ENCODE measurements at places on chromosomes 6 and 20. TPM values are rescaled to one million over a fixed set of nuclear protein-coding genes. Genes with fewer than 3 reads are reported as not detected.
A peak's percentile ranks its signal among the peaks of the same experiment; 100 is the strongest.

DNA sequence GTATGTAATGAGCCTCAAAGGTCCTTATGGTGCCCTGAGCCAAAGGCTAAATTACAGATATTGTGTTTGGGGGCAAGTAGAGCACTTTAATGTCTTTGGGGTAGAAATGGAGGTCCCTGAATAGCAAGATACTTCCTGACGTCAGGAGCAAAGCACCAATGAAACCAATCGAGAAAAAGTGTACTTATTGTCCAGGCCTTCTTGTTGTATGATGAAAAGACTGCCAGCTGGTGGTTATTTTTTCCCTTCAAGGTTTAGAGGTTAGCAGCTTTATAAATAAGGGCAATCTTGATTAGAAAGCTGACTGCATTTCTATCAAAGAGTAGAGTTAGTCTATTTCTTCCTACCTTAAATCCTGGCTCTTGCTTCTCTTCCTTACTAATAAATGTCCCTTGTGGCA lies 76.1 kb upstream of the HSF2 start:
- H3K4me1 ChIP-seq = peaks cover 4% of the 10 kb centered on the region
- no peak for DNase-seq
- no peak overlapping the region for H3K27ac ChIP-seq

DNA sequence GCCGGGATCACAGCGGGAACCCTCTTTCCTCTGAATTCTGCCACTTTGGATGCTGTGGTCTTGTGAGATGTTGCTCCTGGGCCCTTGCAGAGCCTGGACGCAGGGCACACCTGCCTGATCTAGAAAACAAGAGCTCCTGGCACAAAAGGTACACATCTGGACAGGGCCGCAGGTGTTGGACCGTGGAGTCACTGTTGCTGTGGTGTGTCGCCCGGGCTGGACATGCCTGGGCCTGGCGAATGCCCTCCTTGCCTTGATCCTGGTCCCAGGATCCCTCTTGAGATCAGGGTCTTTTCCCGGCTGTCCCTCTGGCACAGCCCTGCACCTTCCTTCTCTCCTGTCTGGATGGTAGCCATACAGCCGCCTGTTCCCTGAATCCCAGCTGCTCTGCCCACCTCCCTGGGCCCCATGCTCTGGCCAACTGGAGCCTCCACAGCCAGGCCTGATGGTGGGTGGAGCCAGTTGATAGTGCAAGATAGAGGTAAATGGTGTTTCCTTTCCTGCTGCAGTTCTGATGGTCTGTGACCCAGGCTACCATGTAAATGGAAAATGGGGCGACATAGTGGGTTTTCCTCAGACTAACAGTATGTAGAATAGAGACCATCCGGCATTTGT lies 5.0 kb downstream of the FOXP4 start:
- H3K4me1 ChIP-seq = no peaks in the 10 kb centered on the region
- H3K4me3 ChIP-seq = no peak overlapping the region
- no peaks in the 10 kb centered on the region for H3K27me3 ChIP-seq
- no peaks in the 10 kb centered on the region for H3K36me3 ChIP-seq

DNA sequence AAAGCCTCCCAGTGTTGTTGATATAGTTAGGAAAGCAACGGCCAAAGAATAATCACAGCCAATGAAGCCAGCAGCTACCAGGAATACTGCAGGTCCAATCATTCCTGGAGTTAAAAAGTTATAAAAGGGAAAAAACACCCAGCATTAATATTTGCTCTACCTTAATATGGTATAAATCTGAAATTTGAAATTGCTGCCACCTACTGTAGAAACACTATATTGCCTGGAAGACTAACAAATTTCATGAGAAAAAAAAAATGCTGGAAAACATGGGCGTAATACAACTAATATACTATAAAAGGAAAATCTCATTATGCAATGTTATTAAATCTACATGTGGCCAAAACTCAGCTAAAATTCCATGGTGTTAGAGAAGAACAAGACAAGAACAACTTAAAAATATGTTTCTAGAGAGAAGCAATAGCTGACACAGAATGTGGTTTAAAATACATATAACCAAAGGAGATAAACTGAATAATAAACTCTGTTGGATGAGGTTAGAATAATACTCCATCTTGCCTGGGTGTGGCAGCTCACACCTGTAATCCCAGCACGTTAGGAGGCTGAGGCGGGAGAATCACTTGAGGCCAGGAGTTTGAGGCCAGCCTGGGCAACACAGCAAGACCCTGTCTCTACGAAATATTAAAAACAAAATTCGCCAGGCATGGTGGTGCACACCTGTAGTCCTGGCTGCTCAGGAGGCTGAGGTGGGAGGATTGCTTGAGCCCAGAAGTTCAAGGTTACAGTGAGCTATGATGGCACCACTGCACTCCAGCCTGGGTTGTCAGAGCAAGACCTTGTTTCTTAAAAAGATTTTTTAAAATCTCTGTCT lies 43.1 kb downstream of the SLC17A5 start:
- H3K4me3 ChIP-seq = no peak overlapping the region
- H3K36me3 ChIP-seq = peaks cover 9% of the 10 kb centered on the region
- peak overlapping the region; percentile 42 for H3K27ac ChIP-seq
- DNase-seq = peak; percentile 56

DNA sequence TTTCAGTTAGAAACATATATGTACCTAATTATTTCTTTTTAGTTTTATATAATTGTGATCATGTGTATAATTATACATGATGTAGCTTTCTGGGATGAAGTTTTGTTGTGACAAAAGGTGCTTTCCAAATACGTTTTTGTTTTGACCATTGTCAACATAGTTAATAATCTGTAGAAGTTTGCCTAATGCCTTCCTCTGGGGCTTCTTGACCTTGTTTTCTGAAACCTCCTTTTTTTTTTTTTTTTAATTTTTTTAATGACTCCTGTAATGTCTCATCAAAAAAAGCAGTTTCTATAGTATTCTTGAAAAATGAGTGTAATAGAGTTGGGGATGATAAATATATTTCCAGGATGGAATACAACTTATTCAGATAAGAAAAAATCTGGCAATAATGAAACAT lies 434.7 kb upstream of the SOX4 start:
- H3K27ac ChIP-seq = no peak overlapping the region
- DNase-seq = no peak
- H3K4me3 ChIP-seq = no peak overlapping the region

DNA sequence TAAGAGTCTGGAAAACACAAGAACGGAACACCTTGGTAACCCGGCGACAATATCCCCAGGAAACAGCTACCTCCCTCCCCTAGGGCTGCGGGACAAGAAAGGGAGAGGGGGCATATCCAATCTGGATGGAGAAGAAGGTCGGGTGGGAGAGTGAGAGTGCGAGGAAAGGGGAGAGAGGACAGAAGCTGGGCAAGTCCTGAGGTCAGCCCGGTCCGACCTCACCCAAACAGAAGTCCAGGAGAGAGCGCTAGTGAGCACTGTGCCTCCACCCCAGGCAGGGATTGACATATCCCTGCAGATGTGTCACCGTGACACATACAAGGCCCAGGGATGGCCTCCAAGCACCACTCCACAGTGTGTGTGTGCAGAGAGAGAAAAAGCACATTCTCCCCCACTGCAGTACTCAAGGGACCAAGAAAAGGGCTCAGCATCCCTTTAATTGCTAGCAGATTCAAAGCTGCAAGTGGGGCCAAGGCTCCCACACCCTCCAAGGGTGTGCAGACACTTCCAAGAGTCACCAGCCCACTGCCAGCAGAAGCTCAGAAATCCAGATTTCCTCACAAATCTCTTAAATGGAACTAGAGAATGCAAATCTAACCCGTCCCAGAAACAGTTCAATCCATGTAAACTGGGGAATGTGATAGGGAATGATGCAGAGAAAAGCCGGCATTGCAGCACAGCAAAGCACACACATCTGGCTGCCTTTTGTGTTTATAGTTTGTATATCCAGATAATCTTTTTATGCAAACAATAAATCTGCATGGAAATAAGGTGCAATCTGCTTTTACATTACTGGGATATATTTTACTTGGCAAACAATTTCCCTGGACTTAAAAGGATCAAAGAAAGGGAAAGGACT lies 3.1 kb downstream of the PXDC1 start:
- no peaks in the 10 kb centered on the region for H3K36me3 ChIP-seq
- no peak overlapping the region for H3K27ac ChIP-seq
- peak; percentile 45 for DNase-seq
- H3K4me1 ChIP-seq = 0 out of 2 replicates have a peak, but pooled peaks cover 5% of the 10 kb centered on the region

DNA sequence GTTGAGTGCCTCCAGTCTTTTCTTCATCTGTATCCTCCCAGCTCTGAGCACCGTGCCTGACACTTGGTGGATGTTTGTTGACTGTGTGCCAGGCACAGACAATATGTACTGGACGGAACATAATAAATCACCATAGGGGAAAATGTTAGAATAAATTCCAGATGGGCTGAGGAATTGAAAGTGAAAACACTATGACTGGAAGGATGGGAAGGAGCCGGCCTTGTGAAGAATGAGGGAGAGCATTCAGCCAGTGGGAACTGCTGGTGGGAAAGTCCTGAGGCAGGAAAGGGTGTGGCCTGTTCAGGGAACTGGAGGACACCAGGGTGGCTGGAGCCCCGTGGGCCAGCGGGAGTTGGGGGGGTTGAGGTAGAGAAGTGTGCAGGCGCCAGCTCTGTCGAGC lies 75.4 kb downstream of the MTHFD1L start:
- H3K4me3 ChIP-seq = no peak overlapping the region
- no peaks in the 10 kb centered on the region for H3K27me3 ChIP-seq
- H3K27ac ChIP-seq = no peak overlapping the region

GRCh38 chr6:144870782-144871181 lies 585.6 kb downstream of the UTRN start:
- H3K4me1 ChIP-seq = 0 out of 2 replicates have a peak, but pooled peaks cover 4% of the 10 kb centered on the region
- no peaks in the 10 kb centered on the region for H3K27me3 ChIP-seq
- no peak for DNase-seq
- H3K4me3 ChIP-seq = no peak overlapping the region
- H3K36me3 ChIP-seq = no peaks in the 10 kb centered on the region

GRCh38 chr6:24780206-24780605 lies 5.5 kb downstream of the GMNN start:
- H3K4me1 ChIP-seq = peaks cover 45% of the 10 kb centered on the region
- DNase-seq = no peak
- H3K4me3 ChIP-seq = no peak overlapping the region
- peaks cover 52% of the 10 kb centered on the region for H3K36me3 ChIP-seq

DNA sequence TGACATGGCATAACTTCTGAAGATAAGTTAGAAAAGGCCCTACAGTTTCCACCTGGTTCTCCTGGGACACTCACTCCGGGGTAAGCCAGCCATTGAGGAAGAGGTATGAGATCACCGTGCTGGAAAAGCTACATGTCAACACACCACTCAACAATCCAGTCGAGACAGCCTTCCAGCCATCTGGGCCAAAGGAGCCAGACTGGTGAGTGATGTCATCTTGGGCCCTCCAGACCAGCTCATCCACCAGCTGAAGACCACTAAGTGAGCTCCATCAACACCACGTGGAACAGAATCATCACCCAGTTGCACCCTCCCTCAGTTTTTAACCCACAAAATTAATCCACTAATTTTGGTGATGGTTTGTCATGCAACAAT lies 32.3 kb upstream of the RSPO4 start:
- peaks cover 84% of the 10 kb centered on the region for H3K27me3 ChIP-seq
- no peak overlapping the region for H3K4me3 ChIP-seq
- DNase-seq = no peak
- no peaks in the 10 kb centered on the region for H3K4me1 ChIP-seq

DNA sequence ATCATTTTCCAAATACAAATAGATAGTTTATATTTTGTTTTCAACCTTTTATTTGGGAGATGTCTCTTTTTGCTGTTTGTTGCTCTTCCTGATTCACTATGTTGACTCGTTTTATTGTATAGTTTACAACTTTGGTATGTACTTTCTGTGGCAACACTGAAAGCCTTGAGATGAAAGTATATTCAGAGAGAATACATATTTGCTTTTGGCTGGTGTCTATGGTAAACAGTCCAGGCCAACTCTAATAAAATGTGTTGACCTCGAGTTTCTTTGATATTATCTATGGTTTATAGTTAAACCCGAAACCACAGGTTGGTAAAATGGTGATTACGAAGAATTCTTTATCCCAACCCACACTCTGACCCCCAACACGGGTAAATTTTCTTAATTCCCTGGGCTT lies 919.6 kb upstream of the MAP3K7 start:
- no peak for DNase-seq
- no peaks in the 10 kb centered on the region for H3K36me3 ChIP-seq
- no peak overlapping the region for H3K27ac ChIP-seq
- no peak overlapping the region for H3K4me3 ChIP-seq

GRCh38 chr6:72267470-72267869 lies 354.4 kb upstream of the KCNQ5 start:
- no peaks in the 10 kb centered on the region for H3K4me1 ChIP-seq
- H3K36me3 ChIP-seq = no peaks in the 10 kb centered on the region
- no peak overlapping the region for H3K4me3 ChIP-seq
- H3K27ac ChIP-seq = no peak overlapping the region

DNA sequence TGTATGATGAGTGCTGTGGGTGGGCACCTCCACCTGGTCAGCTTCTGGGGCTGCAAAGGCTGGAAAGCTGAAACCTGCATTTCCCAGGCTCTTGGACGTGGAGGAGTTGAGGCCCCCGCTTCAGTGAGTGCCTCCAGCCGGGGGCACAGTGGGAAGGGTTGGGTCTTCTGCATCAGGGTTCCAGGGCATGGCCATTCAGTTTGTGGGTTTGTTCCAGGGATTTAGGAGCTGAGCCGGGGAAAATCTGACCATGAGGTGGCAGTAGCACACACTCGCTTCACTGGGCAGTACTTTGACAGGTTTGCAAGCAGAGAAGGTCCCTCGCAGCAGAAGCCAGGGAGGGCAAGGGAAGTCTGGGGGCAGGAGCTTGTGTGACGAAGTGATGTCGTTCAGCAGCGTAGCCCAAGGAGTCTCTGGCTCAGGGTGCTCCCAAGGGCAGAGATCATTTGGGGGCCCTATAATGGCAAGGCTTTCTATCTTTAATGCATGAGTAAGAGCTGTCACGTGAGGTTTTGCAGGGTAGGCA lies 69.5 kb upstream of the SULF2 start:
- H3K27me3 ChIP-seq = no peaks in the 10 kb centered on the region
- H3K4me3 ChIP-seq = no peak overlapping the region
- H3K4me1 ChIP-seq = peaks cover 52% of the 10 kb centered on the region
- peak overlapping the region; percentile 25 for H3K27ac ChIP-seq
- DNase-seq = peak; percentile 59
- no peaks in the 10 kb centered on the region for H3K36me3 ChIP-seq

Gene PBX2
- total RNA-seq = 88.2 TPM

Gene TXLNB
- total RNA-seq = not detected

Gene PMEPA1
- total RNA-seq = 177 TPM
